ENCODE measurements at places on chromosomes 7 and 10.

GRCh38 chr10:30967650-30968410, 63.8 kb downstream of the ZNF438 start:
- DNase-seq: no peak

DNA sequence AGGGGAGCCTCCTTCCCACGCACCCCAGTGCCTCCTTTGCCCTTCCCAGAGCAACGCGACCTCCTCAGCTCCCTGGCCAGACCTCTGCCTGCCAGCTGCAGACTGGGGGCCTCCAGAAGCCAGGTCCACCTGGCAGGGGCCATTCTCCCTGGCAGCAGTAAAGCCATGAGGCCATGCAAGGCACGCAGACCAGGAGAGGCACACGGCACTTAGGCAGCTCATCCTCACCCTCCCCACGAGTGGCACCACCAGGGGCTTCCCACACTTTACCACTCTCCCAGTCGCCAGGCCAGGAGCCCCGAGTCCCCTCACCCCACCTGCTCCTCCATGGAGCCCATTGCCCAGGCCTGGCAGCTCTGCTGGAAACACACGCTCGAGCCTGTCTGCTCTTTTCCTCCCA, 85.4 kb downstream of the PROSER2 start:
- no peak for DNase-seq

DNA sequence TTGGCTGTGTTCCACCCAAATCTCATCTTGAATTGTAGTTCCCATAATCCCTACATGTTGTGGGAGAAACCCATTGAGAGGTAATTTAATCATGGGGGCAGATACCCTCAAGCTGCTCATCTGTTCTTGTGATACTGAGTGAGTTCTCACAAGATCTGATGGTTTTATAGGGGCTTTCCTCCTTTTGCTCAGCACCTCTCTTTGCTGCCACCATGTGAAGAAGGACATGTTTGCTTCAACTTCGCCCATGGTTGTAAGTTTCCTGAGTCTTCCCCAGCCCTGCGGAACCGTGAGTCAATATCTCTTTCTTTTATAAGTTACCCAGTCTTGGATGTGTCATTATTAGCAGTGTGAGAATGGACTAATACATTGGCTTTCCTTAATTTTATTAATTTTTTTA, 527.8 kb downstream of the MDFIC start:
- no peak for DNase-seq

GRCh38 chr7:104093127-104093526, 103.7 kb upstream of the RELN start:
- no peak for DNase-seq

DNA sequence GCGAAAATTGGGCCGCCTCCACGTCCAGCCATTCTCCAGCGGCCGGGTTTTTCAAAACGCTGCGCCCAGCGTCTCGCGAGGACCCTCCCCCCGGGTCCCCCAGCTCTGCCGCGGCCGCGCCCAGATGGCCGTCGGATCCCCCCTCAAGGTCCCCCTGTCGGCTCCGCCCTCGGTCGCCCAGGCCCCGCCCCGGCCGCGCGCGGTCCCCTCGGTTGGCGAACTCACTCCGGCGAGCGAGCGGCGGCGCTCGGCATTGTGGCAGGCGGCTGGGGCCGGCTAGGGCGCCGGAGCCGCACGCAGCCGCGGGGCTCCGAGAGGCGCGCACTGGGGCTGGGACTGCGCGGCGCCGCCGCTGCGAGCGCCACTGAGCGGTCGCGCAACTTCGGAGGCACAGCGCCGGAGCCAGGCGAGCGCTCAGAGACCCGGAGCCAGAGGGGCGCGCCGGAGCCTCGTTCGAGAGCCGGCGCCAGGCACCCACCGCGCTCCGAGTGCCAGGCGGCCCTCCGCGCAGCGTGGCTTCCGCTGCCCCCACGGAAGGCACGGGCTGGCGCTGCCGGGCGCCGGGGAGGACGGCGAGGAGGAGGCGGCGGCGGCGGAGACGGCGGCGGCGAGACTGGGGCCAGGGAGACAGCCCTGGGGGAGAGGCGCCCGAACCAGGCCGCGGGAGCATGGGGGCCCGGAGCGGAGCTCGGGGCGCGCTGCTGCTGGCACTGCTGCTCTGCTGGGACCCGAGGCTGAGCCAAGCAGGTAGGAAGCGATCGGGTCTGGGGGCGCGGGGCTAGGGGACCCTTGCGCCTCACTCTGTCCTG, at the start of gene UNC5B:
Gene UNC5B, plus strand, starts transcription at position 253 of the 809 bp plus-strand sequence. Its CDS starts 416 bp downstream, at position 669.
- peak; percentile 78 for DNase-seq
